ENCODE measurements at places on chromosomes 7 and 10.

- no peak for DNase-seq
Measured at GRCh38 chr10:59561477-59562121, 148.1 kb downstream of the SLC16A9 start.

- DNase-seq, result no peak
Measured at GRCh38 chr10:112343056-112343806, 30.7 kb upstream of the ACSL5 start.

GRCh38 chr7:5629941-5630340, 151.5 kb downstream of the RNF216 start:
- DNase-seq, result peak; percentile 60

GRCh38 chr10:132939957-132940790, 2.2 kb downstream of the CFAP46 start:
- DNase-seq, result no peak

DNA sequence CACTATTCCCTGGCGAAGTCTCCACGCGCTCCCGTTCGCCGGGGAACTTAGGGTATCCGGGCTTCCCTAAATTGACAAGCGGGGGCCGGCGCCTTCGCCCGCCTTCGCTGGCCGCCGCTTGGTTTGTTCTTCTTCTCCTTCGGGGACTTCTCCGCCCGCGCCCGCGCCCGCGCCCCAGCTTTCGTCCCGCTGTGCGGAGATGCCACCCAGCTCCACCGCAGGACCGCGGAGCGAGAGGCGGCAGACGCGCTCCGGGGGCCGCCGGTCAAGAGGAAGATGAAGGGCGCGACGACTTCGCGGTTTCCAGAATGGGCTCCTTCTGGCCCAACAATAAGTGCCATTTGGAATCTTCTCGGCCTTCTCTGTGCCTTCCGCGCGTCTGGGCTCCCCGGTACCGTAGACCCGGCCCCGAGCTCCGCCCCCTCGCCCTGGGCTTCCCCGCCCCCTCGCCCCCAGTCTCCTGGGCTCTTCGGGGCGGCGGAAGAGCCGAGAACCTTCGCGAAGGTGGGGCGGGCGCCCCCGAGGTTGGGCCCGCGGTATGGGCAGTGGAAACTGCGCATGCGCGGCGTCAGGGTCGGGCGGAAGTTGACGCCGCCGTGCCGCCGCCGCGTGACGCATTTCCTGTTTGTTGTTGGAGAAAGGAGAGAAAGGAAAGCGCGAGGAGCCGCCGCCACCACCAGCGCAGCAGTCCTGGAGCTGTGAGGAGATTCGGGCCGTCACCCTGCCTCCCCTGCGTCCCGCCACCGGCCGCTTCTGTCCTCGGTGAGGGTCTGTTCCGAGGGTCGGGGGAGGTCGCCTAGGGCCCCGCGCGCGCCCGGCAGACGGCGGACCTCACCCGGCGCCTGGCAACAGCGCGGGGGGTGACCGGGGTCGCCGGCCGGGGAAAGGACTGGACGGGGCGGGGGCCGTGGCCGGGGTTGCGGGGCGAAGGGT, at the start of gene DNAJB6:
DNAJB6 (plus strand) TSS at position 622 of the 933 bp plus-strand sequence. CDS start 21,569 bp downstream, outside the sequence.
- peak; percentile 95 for DNase-seq

DNA sequence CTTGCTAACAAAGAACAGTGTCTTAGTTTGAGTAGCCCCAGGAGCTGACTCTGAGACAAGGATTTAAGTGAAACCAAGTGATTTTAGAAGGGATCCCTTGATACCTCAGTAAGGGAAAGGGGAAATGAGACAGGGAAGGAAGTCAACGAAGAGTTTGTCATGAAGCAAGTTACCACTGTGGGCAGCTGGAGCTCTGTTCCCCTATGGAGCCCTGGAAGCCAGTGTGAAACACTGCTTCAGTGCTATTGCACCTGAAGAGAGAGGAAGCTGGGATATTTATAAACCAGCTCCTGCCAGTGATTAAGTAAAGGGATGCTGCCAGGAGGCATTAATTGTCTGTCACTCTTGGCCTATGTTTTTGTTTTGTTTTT, 58.9 kb upstream of the WAPL start:
- no peak for DNase-seq

- no peak for DNase-seq
Measured at GRCh38 chr7:80434047-80434446, 77.8 kb downstream of the GNAT3 start.

GRCh38 chr7:141055146-141055545, 18.7 kb upstream of the TMEM178B start:
- peak; percentile 79 for DNase-seq

- no peak for DNase-seq
Measured at GRCh38 chr10:127911867-127912257, 5.0 kb downstream of the PTPRE start.

DNA sequence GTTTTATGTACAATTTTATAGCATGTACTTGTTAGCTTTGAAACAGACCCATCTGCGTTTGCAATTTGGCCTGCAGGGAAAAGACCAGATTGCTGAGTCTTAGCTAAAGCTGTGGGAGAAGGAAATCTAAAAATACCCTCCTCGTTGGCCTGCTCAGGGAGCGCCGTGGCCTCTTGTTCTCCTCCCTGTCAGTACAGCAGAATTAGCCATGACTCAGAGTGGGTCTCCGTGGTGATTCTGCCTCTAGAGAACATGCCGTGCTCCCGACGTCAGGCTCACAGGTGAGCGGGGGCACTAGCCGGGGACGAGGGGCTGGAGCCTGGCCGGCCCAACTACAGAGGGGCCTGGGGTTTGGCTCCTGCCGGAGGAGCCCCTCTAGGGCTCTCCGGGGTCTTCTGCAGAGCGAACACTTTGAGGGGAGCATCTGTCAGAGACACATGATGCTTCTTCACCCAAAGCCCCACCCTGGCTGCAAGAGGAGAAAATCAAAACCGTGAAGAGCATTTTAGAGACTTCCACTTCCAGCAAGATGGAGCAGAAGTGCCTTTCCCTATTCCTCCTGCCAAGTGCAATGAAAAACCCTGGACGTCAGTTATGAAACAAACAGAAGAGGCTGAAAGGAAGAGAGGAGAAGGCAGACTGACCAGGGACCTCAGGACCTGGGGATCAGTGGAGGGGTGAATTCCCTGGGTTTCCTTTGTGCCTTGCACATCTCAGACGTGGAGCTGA, 98.9 kb downstream of the LHPP start:
- no peak for DNase-seq
